ENCODE measurements at places on chromosomes 12 and 14.

GRCh38 chr12:34400986-34401658 is 378.8 kb downstream of the ALG10 start:
- DNase-seq = no peak

GRCh38 chr14:24392325-24393091 is 6.3 kb upstream of the NYNRIN start:
- peak; percentile 82 for DNase-seq

GRCh38 chr12:19222558-19222957 is 93.0 kb downstream of the PLEKHA5 start:
- DNase-seq = peak; percentile 37

GRCh38 chr14:29810682-29811081 is 117.0 kb downstream of the PRKD1 start:
- DNase-seq = peak; percentile 23

GRCh38 chr12:96447256-96447655 is 42.1 kb upstream of the CFAP54 start:
- DNase-seq = peak; percentile 81

DNA sequence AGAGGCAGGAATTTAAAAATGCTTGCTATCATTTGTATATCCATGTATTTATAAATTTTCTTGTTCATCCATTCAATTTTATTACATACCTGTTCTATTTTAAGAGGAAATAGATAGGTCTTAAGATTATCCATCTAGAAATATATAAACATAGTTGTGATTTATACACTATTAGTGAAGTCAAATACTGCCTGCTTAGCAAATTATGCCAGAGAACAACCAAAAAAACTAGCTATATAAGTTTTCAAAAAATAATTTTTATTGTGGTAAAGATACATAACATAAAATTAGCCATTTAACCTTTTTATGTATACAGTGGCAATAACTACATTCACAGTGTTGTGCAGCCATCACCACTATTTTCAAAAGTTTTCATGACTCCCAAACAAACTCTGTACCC is 237.3 kb downstream of the NPAS3 start:
- no peak for DNase-seq

DNA sequence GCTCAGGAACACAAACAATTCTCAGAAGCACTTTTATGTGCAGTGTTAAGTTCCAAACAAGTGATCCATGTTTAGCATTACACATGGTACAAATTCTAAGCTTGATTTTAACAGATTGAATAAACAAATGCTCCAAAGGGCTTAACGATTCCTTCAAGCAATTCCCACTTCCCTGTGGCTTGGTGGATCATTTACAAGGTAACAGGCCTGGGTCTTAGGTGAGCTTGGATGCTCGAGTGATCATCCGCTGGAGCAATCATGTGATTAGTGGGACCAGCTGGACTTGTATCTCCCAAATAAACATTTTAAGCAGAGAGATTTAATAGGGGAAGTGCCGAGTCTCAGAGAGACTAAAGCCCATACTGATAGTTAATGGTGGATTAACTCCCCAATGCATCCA is 70.7 kb downstream of the CALM1 start:
- no peak for DNase-seq
